ENCODE measurements at places on chromosomes 7 and 10.

GRCh38 chr7:41912851-41913567 is 210.1 kb upstream of the INHBA start:
- H3K4me1 ChIP-seq, result peaks cover 41% of the 10 kb centered on the region
- no peaks in the 10 kb centered on the region for H3K27me3 ChIP-seq
- peak; percentile 22 for DNase-seq
- peak overlapping the region; percentile 68 for H3K27ac ChIP-seq
- H3K4me3 ChIP-seq, result no peak overlapping the region
- no peaks in the 10 kb centered on the region for H3K36me3 ChIP-seq

DNA sequence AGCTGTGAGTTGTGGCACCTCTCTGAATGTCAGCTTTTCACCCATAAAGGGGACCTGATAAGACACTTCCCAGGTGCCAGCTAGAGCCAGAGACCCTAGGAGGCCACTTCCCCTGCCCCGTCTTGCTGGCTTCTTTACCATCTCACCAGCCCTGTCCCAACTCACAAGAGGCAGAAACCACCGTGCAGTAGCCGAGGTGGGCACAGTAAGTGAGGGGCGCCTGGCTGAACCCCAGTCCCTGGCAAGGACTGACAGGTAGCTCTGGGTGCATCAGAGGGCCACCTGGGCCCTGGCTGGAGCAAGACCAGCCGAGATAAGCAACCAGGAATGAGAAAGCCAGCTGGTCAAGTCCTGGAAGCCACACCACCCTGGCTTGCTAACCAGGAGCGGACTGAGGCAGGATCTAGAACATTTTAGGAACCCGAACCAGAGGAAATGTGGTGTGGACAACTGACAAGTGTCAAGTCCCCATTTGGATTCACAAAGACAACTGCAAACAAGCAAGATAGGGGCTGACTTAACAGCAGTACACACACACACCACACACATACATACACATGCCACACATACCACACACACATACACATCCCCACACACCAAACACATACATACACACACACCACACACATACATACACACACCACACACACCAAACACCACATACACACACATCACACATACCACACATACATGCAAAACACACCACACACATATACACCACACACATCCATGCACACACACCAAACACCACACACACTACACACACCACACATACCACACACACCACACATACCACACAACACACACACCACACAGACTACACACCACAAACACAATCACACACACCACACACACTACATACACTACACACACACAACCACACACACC is 20.8 kb downstream of the OGDHL start:
- DNase-seq, result peak; percentile 29
- no peaks in the 10 kb centered on the region for H3K36me3 ChIP-seq
- H3K4me3 ChIP-seq, result no peak overlapping the region
- H3K4me1 ChIP-seq, result peaks cover 15% of the 10 kb centered on the region

- no peaks in the 10 kb centered on the region for H3K4me1 ChIP-seq
- DNase-seq, result no peak
- no peak overlapping the region for H3K4me3 ChIP-seq
- 0 out of 2 replicates have a peak, but pooled peaks cover 5% of the 10 kb centered on the region for H3K36me3 ChIP-seq
Observed at GRCh38 chr10:32489158-32489557, 43.2 kb downstream of the CCDC7 start.

GRCh38 chr7:31020161-31020560 is 31.9 kb upstream of the ADCYAP1R1 start:
- no peak overlapping the region for H3K27ac ChIP-seq
- peaks cover 14% of the 10 kb centered on the region for H3K27me3 ChIP-seq
- no peak for DNase-seq
- no peak overlapping the region for H3K4me3 ChIP-seq
- no peaks in the 10 kb centered on the region for H3K4me1 ChIP-seq

GRCh38 chr10:63241841-63242281 is 108.7 kb downstream of the NRBF2 start:
- no peak overlapping the region for H3K27ac ChIP-seq
- H3K27me3 ChIP-seq, result no peaks in the 10 kb centered on the region
- H3K36me3 ChIP-seq, result peaks cover 12% of the 10 kb centered on the region
- no peak for DNase-seq

- H3K4me3 ChIP-seq, result no peak overlapping the region
- no peaks in the 10 kb centered on the region for H3K36me3 ChIP-seq
- peaks cover 39% of the 10 kb centered on the region for H3K27me3 ChIP-seq
- no peak for DNase-seq
- H3K4me1 ChIP-seq, result no peaks in the 10 kb centered on the region
Observed at GRCh38 chr10:91115618-91116390, 104.7 kb upstream of the PCGF5 start.

- DNase-seq, result no peak
- H3K4me3 ChIP-seq, result no peak overlapping the region
- no peaks in the 10 kb centered on the region for H3K27me3 ChIP-seq
- H3K27ac ChIP-seq, result no peak overlapping the region
- no peaks in the 10 kb centered on the region for H3K4me1 ChIP-seq
Observed at GRCh38 chr7:66804001-66804400, 63.5 kb downstream of the RABGEF1 start.

- DNase-seq, result no peak
- no peak overlapping the region for H3K27ac ChIP-seq
- H3K27me3 ChIP-seq, result no peaks in the 10 kb centered on the region
- no peaks in the 10 kb centered on the region for H3K4me1 ChIP-seq
- no peak overlapping the region for H3K4me3 ChIP-seq
Observed at GRCh38 chr10:110558041-110558440, 9.5 kb upstream of the SMC3 start.

- H3K27me3 ChIP-seq, result no peaks in the 10 kb centered on the region
- no peak overlapping the region for H3K4me3 ChIP-seq
- H3K36me3 ChIP-seq, result no peaks in the 10 kb centered on the region
- H3K27ac ChIP-seq, result 0 out of 2 replicates have a peak overlapping the region, but pooled peaks have one; percentile 17
Observed at GRCh38 chr10:17787087-17787961, 21.8 kb upstream of the MRC1 start.

GRCh38 chr10:13868528-13869294 is 281.9 kb downstream of the PRPF18 start:
- no peak for DNase-seq
- no peaks in the 10 kb centered on the region for H3K27me3 ChIP-seq
- H3K27ac ChIP-seq, result no peak overlapping the region

DNA sequence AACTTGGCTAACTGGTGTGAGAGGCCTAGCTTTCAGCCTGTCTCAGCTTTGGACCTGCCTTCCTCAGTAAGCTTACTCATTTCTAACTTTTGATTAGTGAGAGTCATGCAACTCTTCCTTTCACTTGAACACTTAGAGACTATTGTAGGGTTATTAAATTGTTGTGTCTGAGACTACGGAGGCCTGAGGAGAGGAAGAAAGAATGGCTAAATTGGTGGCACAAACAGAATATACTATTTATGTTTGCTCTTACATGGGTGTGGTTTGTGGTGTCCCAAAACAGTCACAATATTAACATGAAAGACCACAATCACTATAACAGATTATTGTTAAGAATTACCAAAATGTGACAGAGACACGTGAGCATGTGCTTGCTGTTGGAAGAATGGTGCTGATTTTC is 82.1 kb downstream of the TRIM24 start:
- H3K27ac ChIP-seq, result no peak overlapping the region
- no peaks in the 10 kb centered on the region for H3K27me3 ChIP-seq
- no peak overlapping the region for H3K4me3 ChIP-seq
- no peaks in the 10 kb centered on the region for H3K4me1 ChIP-seq
- no peak for DNase-seq

GRCh38 chr7:98221611-98222532 is 10.6 kb downstream of the BHLHA15 start:
- H3K27me3 ChIP-seq, result no peaks in the 10 kb centered on the region
- H3K4me1 ChIP-seq, result no peaks in the 10 kb centered on the region
- no peaks in the 10 kb centered on the region for H3K36me3 ChIP-seq
- H3K27ac ChIP-seq, result no peak overlapping the region
- DNase-seq, result no peak

GRCh38 chr7:138125598-138126111 is 49.4 kb downstream of the AKR1D1 start:
- DNase-seq, result peak; percentile 79
- no peaks in the 10 kb centered on the region for H3K36me3 ChIP-seq
- no peaks in the 10 kb centered on the region for H3K27me3 ChIP-seq
- H3K4me3 ChIP-seq, result peak overlapping the region; percentile 24

GRCh38 chr10:69434169-69434568 is 17.1 kb upstream of the TSPAN15 start:
- H3K27ac ChIP-seq, result peak overlapping the region; percentile 56
- H3K36me3 ChIP-seq, result no peaks in the 10 kb centered on the region
- peak; percentile 73 for DNase-seq
- H3K27me3 ChIP-seq, result no peaks in the 10 kb centered on the region

GRCh38 chr10:125538947-125539731 is 143.8 kb downstream of the TEX36 start:
- no peaks in the 10 kb centered on the region for H3K4me1 ChIP-seq
- H3K27ac ChIP-seq, result no peak overlapping the region
- H3K27me3 ChIP-seq, result peaks cover 76% of the 10 kb centered on the region
- H3K4me3 ChIP-seq, result no peak overlapping the region
- peak; percentile 34 for DNase-seq

- H3K27me3 ChIP-seq, result no peaks in the 10 kb centered on the region
- H3K4me1 ChIP-seq, result no peaks in the 10 kb centered on the region
- no peak overlapping the region for H3K27ac ChIP-seq
Observed at GRCh38 chr10:123017421-123018165, 8.8 kb downstream of the ACADSB start.

- peaks cover 90% of the 10 kb centered on the region for H3K27me3 ChIP-seq
- H3K4me3 ChIP-seq, result no peak overlapping the region
- H3K27ac ChIP-seq, result no peak overlapping the region
- no peaks in the 10 kb centered on the region for H3K36me3 ChIP-seq
- no peaks in the 10 kb centered on the region for H3K4me1 ChIP-seq
- DNase-seq, result no peak
Observed at GRCh38 chr7:131835141-131835540, 278.7 kb upstream of the PODXL start.

DNA sequence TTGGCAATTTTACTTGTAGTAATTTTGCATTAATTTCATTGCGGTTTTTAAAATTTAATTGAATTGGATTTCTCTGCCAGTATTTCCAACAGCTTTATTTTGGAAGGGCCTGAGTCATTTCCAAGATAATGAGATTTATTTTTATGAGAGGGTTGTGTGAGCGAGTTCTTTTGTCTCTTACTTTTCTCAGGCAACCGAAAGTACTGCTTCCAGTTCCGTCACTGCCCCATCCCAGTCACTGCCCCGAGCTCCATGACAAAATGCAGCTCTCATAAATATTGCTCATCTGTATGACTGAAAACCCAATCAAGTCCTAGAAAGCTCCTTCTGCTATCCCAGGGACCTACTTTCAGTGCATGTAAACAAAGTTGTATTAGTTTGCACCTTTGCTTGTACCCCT is 468.4 kb upstream of the SEMA3D start:
- H3K27me3 ChIP-seq, result no peaks in the 10 kb centered on the region
- H3K4me3 ChIP-seq, result no peak overlapping the region
- no peak for DNase-seq
- no peaks in the 10 kb centered on the region for H3K36me3 ChIP-seq
- no peak overlapping the region for H3K27ac ChIP-seq
